Hypothalamus (tissue), 51 donors: ENCODE measurements at places on chromosomes 11 and 22.

DNA sequence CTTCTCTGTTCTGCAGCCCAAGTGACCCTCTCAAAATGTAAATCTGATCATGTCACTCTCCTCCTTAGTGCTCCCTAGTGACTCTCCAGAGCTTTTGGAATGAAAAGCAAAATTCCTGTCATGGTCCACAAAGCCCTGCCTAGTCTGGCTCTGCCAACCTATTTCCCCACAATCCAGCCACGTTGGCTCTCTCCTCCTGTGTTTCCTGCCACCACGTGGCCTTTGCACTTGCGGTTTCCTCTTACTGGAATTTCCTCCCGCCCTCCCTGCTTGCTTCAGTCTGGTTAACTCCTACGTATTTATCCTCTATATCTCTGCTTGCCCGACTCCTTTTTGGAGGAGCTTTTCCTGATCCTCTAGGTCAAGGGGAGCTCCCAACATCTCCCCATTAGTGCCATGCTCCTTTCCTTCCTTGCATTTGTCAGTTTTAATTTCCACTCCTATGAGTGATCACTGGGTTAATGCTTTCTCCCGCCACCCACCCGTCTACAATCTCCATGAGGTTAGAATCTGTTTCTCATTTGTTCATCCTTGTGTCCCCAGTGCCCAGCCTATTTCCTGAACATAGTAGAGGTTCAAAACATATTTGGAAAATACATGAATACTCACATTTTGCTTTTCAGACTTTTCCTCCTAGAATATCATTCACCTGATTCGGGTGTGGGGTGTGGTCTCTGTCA is 11.5 kb downstream of the NNMT start:
- no peak for DNase-seq

GRCh38 chr11:111676878-111677585 is 74.8 kb downstream of the SIK2 start:
- DNase-seq: no peak

- DNase-seq: no peak
Observed at GRCh38 chr22:21020802-21021429, 6.0 kb downstream of the P2RX6 start.

- no peak for DNase-seq
Observed at GRCh38 chr11:121661880-121662486, 209.2 kb upstream of the SORL1-AS1 start.

- DNase-seq: no peak
Observed at GRCh38 chr11:65559951-65560537, 1.9 kb upstream of the LTBP3 start.

DNA sequence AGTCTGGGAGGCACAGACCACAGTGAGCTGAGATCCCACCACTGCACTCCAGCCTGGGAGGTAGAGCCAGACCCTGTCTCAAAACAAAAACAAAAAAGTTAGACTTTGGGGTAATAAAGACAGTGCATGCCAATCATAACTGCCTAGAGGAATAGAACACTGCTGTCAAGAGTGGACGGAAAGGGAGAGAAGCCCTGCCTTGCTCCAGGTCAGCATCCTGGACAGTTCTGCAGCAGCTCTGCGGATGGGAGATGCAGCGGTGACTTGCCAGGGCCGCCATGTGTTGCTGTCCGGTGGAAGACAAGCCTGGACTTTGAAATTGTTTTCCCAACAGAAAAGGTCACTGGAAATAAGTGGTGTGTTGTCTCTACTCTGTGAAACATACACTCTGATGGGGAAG is 618.2 kb downstream of the TBC1D22A start:
- no peak for DNase-seq

- no peak for DNase-seq
Observed at GRCh38 chr11:12110714-12111548, 541 bp downstream of the MICAL2 start.

- DNase-seq: peak; percentile 11
Observed at GRCh38 chr11:33724644-33725035, 11.6 kb downstream of the CD59 start.

GRCh38 chr22:37887584-37888378 is 18.3 kb upstream of the MICALL1 start:
- DNase-seq: no peak

- DNase-seq: no peak
Observed at GRCh38 chr11:111935317-111936039, 1.7 kb upstream of the DIXDC1 start.

- DNase-seq: no peak
Observed at GRCh38 chr11:64444838-64445441, 86.0 kb downstream of the RPS6KA4 start.

DNA sequence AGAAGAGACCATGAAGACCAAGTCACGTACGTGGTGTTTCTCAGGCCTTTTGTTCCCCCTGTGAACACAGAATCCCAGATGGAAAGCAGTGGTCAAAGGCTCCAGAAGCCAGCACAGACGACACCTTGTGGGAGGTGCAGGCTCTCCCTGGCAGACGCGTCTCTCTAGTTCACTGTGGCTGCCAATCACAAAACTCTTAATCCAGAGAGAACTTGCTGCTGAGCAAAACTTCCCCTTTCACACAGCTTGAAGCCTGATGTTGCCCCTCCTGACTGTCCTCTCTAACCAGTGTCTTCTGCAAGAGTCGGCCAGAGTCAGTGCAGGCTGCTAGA is 67.1 kb downstream of the PIWIL3 start:
- DNase-seq: no peak

DNA sequence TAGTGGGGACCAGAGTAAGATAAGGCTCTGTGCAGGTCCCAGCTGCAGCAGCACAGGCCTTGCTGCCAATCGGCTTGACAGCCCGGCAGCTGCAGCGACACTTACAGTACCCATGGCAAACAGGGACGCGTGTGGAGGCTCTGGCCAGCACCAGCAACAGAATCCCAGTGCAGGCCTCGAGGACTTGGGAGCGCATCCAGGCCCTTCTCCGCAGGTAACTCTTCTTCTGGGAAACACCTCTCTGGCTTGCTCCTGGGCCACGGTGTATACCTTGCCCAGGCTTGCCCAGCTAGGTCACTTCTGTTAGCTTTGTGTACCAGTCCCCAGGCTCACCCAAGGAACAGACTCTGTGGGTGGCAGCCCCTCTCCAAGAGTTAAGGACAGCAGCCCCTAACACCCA is 126.7 kb downstream of the CTTN start:
- no peak for DNase-seq

DNA sequence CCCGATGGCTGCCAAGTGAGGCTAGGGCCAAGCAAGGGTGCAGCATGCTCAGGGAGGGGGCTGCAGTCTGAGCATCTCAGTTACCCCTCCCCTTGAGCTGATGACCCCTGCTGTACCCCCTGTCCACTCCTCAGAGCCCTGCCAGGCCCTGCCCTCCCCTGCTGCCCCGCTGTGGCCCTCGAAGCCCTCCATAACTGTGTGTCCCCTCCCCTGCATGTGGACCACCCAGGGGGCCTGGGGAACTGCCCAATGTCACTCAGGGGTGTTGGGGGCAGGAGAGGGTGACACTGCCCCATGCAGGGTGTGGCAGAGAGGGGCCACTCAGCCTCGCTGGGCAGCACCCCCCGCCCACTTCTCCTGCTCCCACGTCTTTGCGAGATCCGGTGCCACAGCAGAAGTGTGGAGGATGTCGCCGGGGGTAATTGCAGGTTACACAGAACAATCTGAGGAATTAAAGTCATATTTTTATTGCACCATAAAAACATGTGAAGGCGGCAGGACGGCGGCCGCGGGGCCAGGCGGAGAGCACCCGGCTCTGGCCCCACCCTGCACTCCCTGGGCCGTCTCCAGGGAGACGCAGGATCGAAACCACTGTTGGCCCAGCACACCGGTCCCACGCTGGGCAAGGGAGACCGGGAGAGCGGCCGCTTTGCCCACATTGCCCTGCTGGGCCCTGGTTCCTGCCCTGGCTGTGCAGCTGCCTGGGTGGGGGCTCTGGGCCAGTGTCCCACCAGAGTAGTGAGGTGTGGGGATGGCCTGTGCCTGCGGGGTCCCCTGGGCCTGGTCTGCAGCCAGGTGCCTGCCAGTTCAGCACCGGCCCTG is 18.7 kb upstream of the GNB1L start:
- DNase-seq: no peak
